ENCODE measurements at places on chromosomes 13 and 19.

- DNase-seq = no peak
Measured at GRCh38 chr13:19053561-19053960, 128.1 kb downstream of the TUBA3C start.

DNA sequence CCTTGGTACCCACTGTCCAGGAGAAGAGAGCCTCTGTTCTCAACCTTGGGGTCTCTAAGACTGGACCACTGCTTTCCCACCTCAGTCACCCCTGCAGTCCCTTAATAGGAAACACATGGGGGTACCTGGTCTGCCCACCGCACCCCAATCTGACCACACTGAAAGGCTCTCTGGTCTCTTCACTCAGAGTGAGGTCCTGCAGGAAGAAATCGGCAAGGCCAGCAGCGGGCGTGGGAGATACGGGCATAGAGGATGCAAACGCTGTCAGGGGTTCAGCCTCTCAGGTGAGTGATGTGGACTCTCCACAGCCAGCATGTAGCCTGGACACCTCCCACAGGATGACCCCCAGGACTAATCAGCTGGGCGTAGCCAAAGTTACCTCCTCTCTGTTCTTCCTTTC lies 3.5 kb downstream of the SIGLEC9 start:
- DNase-seq = no peak

GRCh38 chr19:39372047-39372802 lies 18.7 kb downstream of the PAF1 start:
- no peak for DNase-seq

DNA sequence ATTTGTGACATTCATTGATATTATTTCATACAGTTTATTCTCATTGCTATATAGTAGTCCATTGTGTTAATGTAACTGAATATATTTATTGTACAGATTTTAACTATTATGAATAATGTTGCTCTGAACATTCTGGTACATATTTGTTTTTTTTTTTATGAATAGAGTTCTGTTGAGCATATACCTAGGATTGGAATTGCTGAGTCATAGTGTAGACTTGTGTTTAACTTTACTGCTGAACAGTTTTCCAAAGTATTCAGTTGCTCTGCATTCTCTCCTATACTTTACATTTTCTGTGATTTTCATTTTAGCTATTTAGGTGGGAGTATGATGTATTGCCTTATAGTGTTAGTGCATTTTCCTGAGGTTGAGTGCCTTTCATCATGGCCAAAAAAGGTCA lies 97.5 kb downstream of the MAB21L1 start:
- no peak for DNase-seq

DNA sequence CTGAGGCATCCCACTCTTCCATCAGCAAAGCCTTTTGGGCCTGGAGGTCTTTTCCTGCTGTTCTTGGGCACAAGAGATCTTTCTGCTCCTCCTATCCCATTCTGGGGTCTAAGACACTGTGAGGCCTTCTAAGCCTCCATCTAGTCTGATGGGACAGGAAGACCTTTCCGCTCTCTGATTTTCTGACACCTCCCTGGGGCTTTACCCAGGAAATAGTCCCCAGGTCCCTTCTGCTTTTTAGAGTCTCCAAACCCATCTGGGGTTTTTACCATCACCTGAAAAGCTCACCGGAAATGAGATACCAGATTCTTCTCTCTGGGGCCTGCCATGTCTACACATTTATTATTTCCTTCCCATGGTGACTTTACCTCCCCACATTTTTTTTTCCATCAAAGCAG lies 21.1 kb downstream of the CLEC17A start:
- no peak for DNase-seq

DNA sequence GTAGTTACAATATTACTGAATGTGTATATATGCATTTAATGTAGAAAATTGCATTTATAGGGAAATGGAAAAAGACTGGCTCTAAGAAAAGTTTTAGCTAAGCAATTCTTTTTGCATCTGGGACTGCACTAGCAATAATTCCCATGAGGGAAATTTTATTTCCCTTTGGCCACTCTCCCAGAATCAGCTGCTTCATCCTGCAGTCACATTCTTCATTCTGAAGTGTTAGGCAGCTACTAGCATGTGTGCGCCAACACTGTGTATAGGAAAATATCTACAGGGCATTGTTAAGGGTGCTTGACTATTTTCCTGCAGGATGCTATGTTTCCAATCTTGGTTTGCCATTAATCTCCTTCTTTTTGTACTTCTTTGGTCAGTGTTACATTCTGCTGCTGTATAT lies 312.8 kb upstream of the PCDH20 start:
- no peak for DNase-seq

- DNase-seq = no peak
Measured at GRCh38 chr13:110229905-110230563, 76.9 kb downstream of the COL4A1 start.

GRCh38 chr19:43774103-43774939 lies 6.5 kb downstream of the KCNN4 start:
- no peak for DNase-seq

- no peak for DNase-seq
Measured at GRCh38 chr13:27929868-27930267, 10.1 kb downstream of the PDX1 start.

GRCh38 chr13:28128030-28128429 lies 10.3 kb upstream of the PAN3 start:
- DNase-seq = no peak

- DNase-seq = no peak
Measured at GRCh38 chr19:55581145-55581822, 636 bp upstream of the ZNF579 start.

DNA sequence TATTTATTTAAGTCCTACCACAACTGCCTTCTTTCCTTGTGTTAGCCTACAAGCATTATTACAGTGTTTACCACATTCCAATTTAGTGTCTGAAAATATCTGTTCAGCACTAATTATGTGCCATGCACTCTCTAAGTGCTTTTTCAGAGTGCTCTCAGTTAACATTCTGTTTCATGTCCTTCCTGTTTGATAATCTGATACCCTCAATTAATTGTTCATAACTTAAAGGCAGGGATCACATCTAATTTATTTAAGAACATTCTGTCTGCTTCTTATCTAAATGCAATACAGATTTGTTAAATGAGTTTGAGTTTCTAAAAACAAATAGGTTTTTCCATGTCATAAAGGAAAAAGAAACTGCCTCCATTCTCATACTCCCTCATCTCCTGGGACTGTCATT lies 649.6 kb upstream of the ATXN8OS start:
- peak; percentile 25 for DNase-seq

GRCh38 chr19:17541184-17541759 lies 14.2 kb upstream of the COLGALT1 start:
- DNase-seq = no peak

- DNase-seq = no peak
Measured at GRCh38 chr19:29528946-29529645, 3.3 kb downstream of the VSTM2B start.

- no peak for DNase-seq
Measured at GRCh38 chr13:59865398-59865797, 298.3 kb downstream of the DIAPH3 start.

DNA sequence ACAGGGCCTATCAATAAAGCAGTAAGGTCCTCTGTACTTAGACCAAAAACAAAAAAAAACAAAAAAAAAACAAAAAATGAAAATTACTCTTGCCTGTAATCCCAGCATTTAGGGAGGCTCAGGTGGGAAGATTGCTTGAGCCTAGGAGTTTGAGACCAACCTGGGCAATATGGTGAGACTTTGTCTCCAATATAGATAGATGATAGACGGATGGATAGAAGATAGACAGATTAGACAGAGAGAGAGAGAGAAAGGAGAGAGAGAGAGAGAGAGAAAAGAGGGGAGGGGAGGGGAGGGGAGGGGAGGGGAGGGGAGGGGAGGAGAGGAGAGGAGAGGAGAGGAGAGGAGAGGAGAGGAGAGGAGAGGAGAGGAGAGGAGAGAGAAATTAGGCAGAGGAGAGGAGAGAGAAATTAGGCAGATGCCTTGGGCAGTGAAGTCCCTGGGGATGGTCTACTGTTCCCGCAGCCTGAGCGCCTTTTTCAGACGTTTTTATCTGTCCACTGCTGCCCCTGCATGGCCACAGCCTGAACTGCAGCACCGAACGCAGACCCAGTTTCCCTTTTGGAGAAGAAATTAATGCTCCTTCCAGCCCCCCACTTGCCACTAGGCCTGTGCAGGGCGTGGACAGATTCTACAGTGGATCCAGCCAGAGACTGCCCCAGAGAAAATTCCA lies 9.8 kb upstream of the ZNF627 start:
- no peak for DNase-seq

DNA sequence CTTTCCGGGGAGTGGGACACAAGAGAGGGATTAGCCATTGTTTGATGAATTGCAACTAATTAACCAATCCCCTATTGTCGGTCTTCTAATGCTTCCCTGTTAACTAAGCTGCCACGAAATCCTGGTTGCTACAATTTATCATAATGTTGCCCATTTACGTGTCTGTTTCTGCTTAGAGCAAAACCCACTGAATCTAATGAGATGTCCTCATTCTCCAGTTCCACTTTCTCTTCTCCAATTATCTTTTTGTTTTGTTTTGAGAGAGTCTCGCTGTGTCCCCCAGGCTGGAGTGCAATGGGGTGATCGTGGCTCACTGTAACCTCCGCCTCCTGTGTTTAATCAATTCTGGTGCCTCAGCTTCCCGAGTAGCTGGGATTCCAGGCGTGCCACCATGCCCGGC lies 5.2 kb upstream of the DPP9 start:
- DNase-seq = no peak

DNA sequence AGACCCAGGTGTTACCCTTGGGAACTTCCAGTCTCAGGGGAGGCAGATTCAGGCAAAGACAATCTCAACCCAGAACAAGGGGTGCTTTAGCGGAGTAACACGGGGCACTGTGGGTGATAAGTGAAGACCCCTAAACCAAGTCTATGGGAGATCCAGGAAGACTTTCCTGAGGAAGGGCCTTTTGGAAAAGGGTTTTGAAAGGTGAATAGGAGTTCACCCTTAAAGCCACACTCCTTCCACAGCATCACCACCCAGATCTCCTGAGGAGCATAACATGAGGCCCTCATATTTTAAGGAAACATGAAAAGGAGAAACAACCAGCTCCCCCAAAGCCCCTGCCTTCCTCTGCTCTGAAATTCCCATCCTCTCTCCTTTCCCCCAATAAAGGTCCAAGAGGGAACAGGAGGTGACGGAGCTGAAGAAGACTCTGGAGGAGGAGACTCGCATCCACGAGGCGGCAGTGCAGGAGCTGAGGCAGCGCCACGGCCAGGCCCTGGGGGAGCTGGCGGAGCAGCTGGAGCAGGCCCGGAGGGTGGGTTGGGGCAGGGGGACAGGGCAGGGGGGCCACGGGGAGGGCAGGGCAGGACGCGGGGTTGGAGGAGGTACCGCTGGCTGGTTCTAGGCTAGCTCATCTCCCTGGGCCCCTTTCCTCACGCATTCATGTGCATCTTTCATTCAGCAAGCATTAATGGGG lies 52.7 kb downstream of the KCNC3 start:
- no peak for DNase-seq

DNA sequence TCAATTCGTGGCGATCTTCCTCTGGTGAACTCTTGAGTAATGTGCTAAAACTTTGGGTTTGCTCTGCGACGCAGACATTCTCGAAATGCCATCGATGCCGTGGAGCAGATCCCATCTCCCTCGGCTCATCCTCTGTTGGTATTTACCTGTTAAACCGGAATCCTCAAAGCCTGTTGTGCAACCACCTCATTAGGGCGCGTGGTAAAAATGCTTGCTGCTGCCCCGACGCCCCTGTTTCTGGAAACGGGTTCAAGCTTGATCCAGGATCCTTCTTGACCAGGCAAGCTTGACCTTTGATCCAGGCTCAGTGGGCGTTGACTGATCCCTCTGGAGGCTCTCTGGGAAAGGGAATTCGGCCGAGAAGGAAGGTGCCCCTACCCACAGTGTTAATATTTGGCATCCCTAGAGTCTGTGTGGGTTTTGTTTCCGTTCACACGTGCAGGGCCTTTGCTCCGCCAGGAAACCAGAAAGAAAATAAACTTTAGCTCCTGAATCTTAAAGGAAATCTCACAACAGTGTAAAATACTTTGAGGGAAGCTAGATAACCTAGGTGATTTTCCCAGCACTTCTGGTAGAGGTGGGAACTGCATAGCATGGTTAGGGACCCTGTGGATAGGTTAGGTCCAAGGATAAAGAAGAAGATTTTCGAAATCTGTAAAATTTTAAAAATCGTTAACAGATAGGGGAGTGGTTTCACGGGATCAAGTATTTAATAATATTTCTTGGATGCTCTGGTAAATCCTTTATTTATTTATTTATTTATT lies 1.1 kb downstream of the LSM14A start:
- no peak for DNase-seq

DNA sequence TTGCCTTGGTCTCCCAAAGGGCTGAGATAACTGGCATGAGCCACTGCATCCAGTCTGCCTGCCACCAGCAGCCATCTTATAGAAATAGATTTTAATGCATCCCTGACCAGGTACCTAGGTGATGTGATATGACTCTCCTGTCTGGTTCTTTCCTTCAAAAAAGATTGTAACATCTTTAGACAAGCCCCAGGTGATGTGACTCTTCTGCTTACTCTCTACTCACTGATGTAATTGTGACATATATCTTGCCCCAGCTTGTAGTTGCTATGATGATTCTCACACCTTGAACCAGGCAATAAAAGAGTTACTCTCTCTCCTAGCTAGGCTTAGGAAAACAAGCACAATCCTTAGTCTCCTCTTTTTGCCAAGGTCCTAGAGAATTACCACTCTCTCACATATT lies 30.6 kb upstream of the ZNF681 start:
- no peak for DNase-seq

GRCh38 chr13:51782026-51782710 lies 21.8 kb downstream of the DHRS12 start:
- no peak for DNase-seq

- no peak for DNase-seq
Measured at GRCh38 chr19:35044317-35045117, 3.0 kb downstream of the HPN start.

GRCh38 chr13:106425661-106426060 lies 109.8 kb downstream of the EFNB2 start:
- no peak for DNase-seq

- no peak for DNase-seq
Measured at GRCh38 chr19:4403005-4403761, 743 bp downstream of the CHAF1A start.

DNA sequence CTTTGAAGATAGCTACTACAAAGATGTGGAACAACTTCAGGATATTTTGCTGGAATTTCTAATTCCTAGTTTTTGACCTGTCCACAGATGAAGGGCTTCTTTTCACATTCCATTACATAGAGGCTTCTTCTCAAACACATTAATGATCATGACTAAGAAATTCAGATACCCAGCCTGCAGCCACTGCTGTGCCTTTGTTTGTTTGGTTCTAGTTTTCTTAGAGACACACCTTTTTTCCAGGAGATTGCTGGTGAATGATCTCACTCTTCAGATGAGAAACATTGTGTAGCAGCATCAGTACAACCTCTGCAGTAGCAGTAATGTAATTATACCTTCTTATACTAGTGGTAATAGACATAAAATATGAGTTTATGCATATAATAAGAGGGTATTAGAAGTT lies 5.0 kb downstream of the TDRD3 start:
- no peak for DNase-seq

GRCh38 chr13:71758828-71759227 lies 108.2 kb downstream of the DACH1 start:
- DNase-seq = no peak

DNA sequence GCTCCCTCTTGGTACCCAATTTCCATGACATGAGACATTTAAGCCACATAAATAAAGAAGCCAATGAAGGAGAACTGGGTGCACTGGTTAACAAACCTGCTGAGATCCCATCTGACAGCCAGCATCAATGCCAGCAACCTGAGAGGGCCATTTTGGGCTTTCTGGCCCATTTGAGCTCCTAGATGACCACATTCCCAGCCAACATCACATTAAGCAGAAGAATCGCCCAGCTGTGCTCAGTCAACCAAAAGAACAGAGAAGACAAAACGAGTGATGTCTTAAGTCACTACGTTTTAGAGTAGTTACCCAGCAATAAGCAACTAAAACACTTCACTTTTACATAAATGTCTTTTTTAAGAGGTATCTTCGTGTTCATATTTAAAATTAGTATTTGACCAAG lies 21.9 kb downstream of the LCP1 start:
- no peak for DNase-seq
